Natural killer cell treated with Interleukin-12 subunit alpha and Interleukin-12 subunit beta and Interleukin-15 and Interleukin-18, amount 100 ng/mL, for 72 hours (primary cell): ENCODE measurements at places on chromosomes 13 and 19. TPM values are rescaled to one million over a fixed set of nuclear protein-coding genes. Genes with fewer than 3 reads are reported as not detected.

DNA sequence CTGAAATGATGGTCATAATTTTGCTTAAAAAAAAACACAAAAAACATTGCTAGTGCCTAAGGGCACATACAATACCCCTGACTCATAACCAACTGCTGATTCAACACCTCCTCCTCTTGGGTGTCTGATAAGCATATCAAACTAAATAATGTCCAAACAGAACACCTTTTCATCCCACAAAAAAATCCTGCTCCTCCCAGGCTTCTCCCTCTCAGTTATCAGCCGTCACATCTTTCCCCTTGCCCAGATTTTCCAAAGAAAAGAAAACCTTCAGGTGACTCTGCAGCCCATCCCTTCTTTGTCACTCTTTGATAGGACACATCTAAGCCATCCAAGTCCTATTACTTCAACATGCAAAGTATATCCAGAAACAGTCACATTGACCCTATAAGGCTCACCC is 46.9 kb downstream of the ABCC4 start:
- no peaks in the 10 kb centered on the region for H3K4me1 ChIP-seq
- no peak overlapping the region for H3K4me3 ChIP-seq
- H3K36me3 ChIP-seq: no peaks in the 10 kb centered on the region
- no peak overlapping the region for H3K27ac ChIP-seq
- no peak for DNase-seq

DNA sequence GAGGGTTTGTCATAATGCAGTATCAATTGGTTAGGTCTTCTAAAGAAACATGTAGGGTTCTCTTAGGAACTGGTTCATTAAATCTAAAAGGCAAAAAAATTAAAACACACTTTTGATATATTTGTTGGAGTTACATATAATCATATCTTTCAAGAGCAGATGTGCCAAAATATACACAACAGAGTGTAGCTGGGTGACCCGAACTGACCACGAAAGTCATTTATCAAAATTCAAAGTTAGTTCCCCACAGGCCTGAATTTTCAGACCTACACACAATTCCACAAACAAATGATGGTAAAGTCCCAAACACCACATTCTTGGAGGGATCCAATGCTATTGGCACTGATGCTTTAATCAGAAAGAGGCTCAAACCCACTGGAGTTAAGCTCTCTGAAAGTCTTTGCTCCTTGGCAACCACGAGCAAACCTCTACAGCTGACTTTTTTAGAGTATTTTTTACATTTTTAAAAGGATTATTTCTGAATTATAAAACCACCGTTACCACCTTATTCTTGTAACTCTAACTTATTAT is 50.9 kb downstream of the IRS2 start:
- no peaks in the 10 kb centered on the region for H3K4me1 ChIP-seq
- H3K27me3 ChIP-seq: peaks cover 30% of the 10 kb centered on the region
- DNase-seq: no peak
- H3K4me3 ChIP-seq: no peak overlapping the region
- H3K36me3 ChIP-seq: no peaks in the 10 kb centered on the region

- H3K27ac ChIP-seq: no peak overlapping the region
- H3K27me3 ChIP-seq: no peaks in the 10 kb centered on the region
- no peak for DNase-seq
- no peaks in the 10 kb centered on the region for H3K36me3 ChIP-seq
Measured at GRCh38 chr13:101325423-101325822, 90.9 kb downstream of the NALCN start.

ANGPTL8 gene
- total RNA-seq: not detected

FUT2 gene
- not detected for total RNA-seq

CYP2B6 gene
- not detected for total RNA-seq

C1QTNF9 gene
- not detected for total RNA-seq

ABHD8 gene
- total RNA-seq: 6.5 TPM
